ENCODE measurements at places on chromosomes 16 and 17. TPM values are rescaled to one million over a fixed set of nuclear protein-coding genes. Genes with fewer than 3 reads are reported as not detected.

Gene GP1BA
- polyA plus RNA-seq, result 0.06 TPM

Gene KRT13
- polyA plus RNA-seq, result 0.37 TPM

- peak overlapping the region; percentile 79 for H3K27ac ChIP-seq
- no peaks in the 10 kb centered on the region for H3K4me1 ChIP-seq
- H3K27me3 ChIP-seq, result no peaks in the 10 kb centered on the region
- H3K36me3 ChIP-seq, result no peaks in the 10 kb centered on the region
- peak overlapping the region; percentile 97 for H3K4me3 ChIP-seq
- no peak for DNase-seq
Measured at GRCh38 chr17:18858567-18859245, 775 bp downstream of the PRPSAP2 start.

- no peak for DNase-seq
- no peaks in the 10 kb centered on the region for H3K27me3 ChIP-seq
- H3K4me1 ChIP-seq, result no peaks in the 10 kb centered on the region
- H3K36me3 ChIP-seq, result no peaks in the 10 kb centered on the region
- no peak overlapping the region for H3K4me3 ChIP-seq
Measured at GRCh38 chr16:13150181-13150885, 248.9 kb downstream of the SHISA9 start.

DNA sequence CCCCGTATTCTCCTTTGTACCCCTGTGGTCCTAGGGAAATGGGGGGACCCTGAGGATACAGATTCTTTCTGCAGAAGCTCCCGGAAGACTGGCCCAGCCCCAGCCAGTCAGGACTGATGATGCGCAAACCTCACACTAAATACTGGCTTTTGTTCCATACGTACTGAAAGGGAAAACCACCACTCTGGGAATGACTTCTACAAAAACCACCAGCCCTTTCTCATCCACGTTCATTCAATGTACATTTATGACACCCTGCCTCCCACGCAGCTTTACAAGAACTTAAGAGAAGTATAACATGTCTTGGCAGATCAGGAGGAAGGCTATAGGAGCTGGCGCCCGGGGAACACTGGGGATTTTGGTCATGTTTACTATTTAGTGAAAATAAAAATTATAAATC, 70.6 kb downstream of the MARCHF10 start:
- no peaks in the 10 kb centered on the region for H3K4me1 ChIP-seq
- DNase-seq, result no peak
- no peaks in the 10 kb centered on the region for H3K27me3 ChIP-seq

DNA sequence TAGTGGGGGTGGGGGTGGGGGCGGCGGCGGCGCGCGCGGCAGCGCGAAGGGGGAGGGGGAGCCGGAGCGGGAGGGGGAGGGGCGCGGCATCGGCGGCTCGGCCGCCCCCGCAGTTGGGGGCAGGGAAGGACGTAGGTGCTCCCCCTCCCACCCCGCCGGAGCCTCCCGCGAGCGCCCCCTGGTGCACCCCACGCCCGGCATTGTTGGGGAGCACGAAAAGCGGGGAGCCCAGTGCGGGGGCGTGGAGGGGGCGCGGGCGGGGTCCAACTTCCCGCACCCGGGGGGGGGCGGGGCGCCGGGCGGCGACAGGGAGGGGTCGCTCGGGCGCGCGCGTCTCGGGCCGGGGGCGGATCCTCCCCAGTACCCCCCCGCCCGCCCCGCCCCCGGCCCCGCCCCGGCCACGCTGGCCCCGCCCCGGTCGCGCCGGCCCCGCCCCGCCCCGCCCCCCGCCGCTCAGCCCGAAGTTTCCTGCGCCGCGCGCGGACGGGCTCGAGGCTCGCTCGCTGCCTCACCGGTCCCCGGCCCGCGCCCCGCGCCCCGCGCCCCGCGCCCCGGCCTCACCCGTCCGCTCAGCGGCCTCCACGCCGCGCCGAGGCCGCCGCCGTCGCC, at the start of gene CACNA1H:
TSS of gene CACNA1H (plus strand) at position 456 of the 609 bp plus-strand sequence. CDS start 632 bp downstream, outside the sequence.
- no peaks in the 10 kb centered on the region for H3K36me3 ChIP-seq
- DNase-seq, result no peak
- H3K4me3 ChIP-seq, result peak within 1 kb of the TSS; percentile 43
- peaks cover 4% of the 10 kb centered on the region for H3K4me1 ChIP-seq
